ENCODE measurements at places on chromosomes 2 and 18. TPM values are rescaled to one million over a fixed set of nuclear protein-coding genes. Genes with fewer than 3 reads are reported as not detected.

The SKOR2 gene
- total RNA-seq, result not detected

The PTPN18 gene
- total RNA-seq, result 15.9 TPM

The TRABD2A gene
- 0.50 TPM for total RNA-seq

The AFF3 gene
- total RNA-seq, result 16.0 TPM

The SP140L gene
- total RNA-seq, result 7.9 TPM

DNA sequence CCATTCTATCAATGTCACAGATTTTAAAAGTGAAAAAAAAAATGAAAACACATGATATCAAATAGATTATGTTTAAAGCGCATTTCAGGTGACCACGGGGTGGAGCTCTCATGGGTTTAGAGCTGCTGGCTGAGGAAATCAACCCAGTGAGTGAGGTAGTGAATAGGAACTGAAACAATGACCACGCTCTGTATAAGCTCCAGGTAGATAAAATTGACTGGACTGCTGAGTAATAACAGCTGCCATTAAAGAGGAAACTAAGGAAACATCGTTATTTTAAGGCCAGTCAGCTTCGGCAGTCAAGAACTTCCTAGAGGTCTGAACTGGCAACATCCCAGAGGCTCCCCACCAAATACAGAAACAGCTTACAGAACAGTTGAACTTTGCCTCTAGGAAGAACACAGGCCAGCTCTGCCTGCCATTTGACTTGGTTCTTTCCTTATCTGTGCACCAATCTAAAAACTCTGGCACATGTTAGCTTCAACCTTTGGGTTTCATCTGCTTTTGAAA, 185.9 kb downstream of the PDE1A start:
- no peak for DNase-seq

DNA sequence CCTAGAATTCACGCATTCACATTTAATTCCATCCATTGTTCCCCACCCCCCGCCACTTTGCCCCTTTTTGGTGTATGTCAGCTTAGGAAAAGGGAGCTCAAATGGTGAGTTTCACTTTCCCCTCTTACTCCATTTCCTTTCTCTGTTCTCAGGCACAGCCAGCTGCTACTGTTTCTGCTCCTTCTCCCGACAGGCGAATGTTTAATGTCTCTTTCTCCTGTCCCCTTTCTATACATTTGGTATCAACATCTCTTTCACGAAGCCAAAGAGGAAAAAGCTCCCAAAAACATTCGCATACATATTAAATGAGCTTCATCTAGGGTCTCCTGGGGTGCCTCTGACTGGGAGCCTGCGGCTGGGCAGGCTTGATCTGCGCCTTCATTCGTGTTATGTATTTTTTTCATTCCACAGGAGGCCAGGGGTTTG, 124.2 kb upstream of the SATB2 start:
- no peak for DNase-seq

GRCh38 chr2:235149240-235149659, 197.4 kb downstream of the SH3BP4 start:
- DNase-seq, result no peak

- DNase-seq, result peak; percentile 5
These were observed 490.0 kb downstream of the TXNL1 start for GRCh38 chr18:56148373-56148772.

DNA sequence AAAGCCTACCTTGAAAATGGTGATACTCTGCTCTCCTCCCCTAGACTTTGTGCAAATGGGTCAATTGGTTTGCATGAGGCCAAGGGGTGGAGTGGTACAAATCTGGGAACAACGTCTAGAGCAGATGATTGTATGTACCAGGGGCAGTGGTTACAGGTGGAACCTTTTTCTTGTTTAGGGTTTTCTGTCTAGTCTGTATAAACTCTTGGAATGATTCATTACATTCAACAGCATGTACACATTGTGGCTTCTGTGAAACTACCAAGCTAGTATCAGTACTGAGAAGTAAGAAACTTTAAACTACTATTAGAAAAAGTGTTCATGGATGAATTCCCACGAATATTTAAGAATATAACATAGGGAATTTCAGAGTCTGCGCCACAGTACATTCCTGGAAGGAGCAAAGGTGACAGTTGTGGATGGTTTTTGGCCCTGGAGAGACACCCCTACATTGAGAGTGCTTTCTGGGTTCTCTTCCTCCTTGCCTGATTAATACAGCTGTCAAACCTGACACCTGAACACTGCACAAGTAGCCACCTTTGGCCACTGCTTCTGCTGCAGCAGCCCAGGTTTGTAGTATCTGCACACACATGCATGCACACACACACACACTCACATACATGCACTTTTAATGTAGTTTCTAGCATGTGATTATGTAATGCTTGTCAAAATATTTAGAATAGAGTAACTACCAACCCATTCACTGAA, 30.0 kb downstream of the CFAP221 start:
- no peak for DNase-seq

DNA sequence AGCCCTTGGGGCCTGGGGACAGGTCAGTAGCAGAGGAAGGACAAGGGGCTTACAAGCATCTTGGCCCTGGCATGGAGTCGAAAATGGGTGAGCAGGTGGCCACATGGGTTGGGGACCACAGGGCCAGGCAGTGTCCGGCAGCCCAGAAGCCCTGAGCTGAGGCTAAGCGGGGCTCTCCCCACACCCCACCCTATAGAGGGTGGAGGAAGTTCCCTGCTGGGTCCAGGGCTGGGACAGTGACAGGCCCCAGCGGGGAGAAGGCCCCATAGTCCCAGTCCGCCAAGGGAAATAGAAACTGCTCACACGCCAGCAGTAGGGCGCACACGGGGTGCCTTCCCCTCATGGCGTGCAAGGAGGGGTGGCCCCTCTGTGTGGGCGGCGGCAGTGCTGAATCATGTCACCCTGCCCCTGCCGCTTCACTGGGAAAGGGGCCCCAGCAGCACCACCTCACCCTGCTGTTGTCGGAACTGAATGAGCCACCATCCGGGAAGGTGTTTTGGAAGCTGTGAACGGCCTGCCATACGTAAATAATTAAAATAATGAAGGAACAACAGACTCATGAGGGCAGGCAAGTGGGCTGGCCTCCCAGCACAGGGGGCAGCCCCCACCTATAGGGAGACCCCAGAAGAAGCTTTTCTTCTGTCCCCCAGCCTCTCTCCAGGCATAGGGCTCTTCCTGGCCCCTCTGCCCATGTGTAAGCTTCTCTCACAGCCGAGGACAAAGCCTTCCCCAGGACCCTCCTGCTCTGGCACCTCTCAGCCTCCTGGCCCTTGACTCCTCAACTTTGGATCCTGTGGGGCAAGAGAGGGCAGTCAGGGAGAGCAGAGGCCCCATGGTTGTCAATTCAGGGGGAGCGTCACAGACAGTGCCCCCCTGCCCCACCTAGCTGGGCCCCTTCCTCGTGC, 12.7 kb upstream of the DUSP2 start:
- no peak for DNase-seq

- DNase-seq, result no peak
These were observed 43.7 kb upstream of the RMDN2 start for GRCh38 chr2:37881397-37881796.

GRCh38 chr2:146374505-146374904, 1470.3 kb upstream of the ACVR2A start:
- no peak for DNase-seq

GRCh38 chr2:39435741-39436591, 1.1 kb downstream of the MAP4K3 start:
- DNase-seq, result no peak

DNA sequence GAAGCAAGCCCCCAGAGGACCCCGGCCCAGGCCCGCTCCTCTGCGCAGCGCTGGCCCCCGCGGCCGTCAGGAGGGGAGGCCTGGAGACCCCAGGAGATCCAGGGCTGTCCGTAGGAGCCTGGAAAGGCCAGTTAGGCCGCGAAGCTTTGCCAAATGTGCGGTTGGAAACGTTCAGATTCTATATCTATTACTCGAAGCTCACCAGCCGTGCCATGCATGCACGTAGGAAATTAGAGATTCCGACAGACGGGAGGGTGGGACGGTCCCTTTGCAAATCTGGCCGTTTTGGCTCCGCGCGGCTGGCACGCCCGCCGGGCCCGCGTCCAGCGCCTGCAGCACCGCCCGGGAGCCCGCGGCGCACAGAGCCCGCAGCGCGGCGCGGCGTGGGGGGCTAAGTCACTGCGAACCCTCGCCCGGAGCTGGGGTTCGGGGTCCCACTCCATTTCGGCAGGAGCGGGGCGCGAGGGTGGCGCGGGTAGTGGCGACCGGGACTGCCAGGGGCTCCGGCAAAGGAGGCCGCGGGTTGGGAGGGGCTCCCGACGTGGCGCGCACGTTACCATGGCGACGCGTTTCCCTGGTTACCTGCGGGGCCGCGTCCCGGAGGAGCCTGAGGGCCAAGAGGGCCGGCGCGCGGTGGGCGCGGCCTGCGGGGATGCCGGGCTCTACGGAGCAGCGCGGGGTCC, 488.6 kb upstream of the SMIM21 start:
- no peak for DNase-seq

- DNase-seq, result no peak
These were observed 66.1 kb downstream of the ACVR1 start for GRCh38 chr2:157810037-157810436.

DNA sequence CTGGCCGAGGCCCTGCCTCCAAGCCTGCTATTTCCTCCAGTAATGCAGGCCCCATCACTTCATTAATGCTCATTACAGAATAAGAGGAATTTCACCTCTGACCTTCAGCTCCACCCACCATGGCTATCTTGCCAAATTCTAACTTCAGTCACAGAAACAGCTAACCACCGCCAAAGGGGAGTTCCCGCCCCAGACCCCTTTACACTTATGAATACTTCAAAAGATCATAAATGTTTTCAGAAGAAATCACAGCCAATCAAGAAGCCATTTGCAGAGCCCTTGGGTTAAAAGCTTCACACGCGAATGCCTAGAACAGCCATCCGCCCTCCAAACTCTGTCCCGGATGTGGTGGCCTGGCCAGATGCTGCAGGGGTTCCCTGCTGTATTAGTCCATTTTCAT, 73.8 kb upstream of the TWIST2 start:
- DNase-seq, result no peak

- DNase-seq, result no peak
These were observed 117.6 kb downstream of the TPGS2 start for GRCh38 chr18:36711014-36711725.

DNA sequence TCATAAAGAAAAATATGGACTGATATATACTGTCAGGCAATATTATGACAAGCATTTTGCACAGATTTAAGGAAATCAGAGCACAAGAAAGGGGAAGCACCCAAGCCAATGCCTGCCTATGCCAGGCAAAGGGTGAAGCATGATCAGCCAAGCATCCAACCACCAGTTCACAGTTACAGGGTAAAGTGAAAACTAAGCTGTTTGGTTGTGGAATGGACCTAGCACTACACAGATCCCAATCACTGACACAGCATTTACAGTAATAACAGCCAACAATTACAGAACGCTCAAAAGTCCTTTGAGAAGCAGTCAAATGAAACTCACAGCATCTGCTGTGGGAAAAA, 90.3 kb downstream of the SP3 start:
- DNase-seq, result peak; percentile 56

DNA sequence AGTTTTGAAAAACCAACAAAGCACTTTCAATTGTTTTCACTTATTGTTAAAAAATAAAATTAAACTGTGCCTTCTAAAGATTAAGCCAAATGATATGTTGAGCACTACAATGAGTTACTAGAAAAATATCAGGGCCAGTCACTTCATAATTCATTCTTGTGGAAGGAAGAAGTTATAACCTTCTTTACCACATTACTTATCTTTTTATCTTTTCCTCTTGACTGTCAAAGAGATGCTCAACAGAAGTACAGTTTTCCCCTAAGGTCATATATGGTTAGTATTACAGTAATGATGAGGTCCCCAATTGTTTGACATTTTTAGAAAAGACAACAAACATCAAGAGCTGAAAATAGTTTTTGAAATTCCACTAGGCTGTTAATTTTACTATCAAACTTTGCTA, 9.4 kb downstream of the PELI1 start:
- DNase-seq, result no peak

GRCh38 chr2:108998911-108999310, 9.9 kb upstream of the EDAR start:
- DNase-seq, result no peak

- no peak for DNase-seq
These were observed 79.4 kb downstream of the NEB start for GRCh38 chr2:151654891-151655290.

DNA sequence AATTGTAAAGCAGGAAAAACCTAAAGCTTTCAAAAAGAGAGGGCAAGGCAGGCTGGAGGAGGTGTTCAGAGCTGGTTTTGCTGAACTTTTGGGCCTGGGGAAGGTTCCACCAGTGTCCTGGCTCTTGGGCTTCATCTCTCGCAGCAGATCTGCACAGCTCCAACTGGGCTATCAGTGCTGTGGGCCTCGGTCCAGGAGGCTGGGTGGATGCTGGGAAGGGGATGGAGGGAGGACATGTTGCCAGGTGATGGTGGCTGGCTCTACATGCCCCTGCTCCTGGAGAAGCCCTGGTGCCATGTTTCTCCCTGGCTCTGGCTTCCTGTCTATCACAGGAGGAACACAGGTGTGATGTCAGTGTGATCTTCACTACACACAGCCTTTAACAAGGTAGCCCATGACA, 187.1 kb downstream of the SH3RF3 start:
- no peak for DNase-seq

- DNase-seq, result no peak
These were observed 1202.7 kb upstream of the PIK3C3 start for GRCh38 chr18:40752316-40752715.

DNA sequence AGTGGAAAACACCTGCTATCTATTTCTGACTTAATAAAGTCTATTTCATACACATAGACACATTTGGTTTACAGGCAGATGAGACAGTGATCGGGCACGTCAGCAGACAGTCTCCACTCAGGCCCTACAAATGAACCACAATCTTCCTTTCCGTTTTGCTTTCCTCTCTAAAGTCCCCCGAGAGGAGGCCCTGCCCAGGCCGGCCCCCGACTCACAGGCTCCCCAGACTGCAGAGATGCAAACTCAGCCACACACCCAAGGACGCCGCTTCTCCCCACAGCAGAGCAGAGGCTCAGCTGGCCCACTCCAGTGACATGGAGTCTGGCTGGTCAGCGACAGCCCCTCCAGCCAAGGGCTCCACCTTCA, 9.3 kb upstream of the MTERF4 start:
- no peak for DNase-seq

DNA sequence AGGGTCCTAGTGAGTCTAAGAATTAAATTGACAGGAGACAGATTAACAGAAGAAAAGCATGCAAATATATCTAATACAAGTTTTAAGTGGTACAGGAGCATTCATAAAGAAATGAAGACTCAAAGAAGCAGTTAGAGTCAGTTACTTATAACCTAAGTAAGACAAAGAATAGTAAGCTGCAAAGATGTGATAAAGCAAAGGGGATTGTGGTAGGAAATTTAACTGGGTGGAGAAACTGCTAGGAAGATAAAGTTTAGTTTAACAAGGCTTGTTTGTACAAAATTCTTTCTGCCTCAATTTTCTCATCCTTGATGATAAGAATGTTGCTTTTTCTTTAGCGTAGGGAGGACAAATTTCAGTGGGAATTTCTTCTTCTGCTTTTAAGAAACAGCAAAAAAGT, 35.5 kb upstream of the ST6GAL2 start:
- DNase-seq, result no peak

GRCh38 chr2:223566396-223566795, 35.8 kb downstream of the SCG2 start:
- DNase-seq, result no peak

All from kidney epithelial cell (primary cell).